ENCODE measurements at places on chromosomes 4 and X. TPM values are rescaled to one million over a fixed set of nuclear protein-coding genes. Genes with fewer than 3 reads are reported as not detected.

- no peak for DNase-seq
Observed at GRCh38 chrX:114178126-114178525, 405.8 kb upstream of the HTR2C start.

GRCh38 chr4:144666539-144667175 is 20.7 kb downstream of the HHIP start:
- DNase-seq: no peak

DNA sequence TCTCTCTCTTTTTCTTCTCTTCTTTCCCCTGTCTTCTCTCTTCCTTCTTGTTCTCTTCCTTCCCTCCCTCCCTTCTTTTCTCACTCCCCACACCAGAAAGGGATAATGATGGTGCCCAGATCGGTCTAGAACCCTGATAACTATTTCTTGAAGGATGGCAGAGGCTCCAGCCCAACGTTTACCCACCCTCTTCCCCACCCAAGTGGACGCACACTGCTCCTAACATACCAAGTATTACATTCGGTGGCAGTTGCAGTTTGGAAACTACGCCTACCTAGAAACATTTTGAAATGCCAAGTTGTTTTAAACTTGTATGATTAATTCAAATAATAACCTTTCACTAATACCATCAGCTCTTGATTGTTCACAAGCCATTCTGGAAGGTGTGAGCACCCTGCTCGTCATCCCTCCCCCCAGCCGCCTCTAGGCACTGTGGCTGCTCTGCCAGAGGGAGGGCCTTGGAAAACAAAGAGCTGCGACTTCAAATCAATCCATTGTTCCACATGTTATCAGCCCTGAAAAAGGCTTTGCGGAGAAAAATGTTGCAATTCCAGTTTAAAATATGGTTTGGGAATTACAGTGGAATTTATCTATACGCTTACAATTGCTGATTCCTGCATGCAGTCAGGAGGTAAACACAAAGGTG is 1017.5 kb upstream of the TENM3 start:
- no peak for DNase-seq

GRCh38 chrX:12741416-12741815 is 49.8 kb upstream of the PRPS2 start:
- no peak for DNase-seq

GRCh38 chrX:152819266-152819665 is 11.3 kb downstream of the CETN2 start:
- DNase-seq: no peak

- DNase-seq: no peak
Observed at GRCh38 chr4:48343551-48343950, 2.2 kb downstream of the SLAIN2 start.

GRCh38 chrX:6095469-6095868 is 133.2 kb downstream of the NLGN4X start:
- DNase-seq: no peak

DNA sequence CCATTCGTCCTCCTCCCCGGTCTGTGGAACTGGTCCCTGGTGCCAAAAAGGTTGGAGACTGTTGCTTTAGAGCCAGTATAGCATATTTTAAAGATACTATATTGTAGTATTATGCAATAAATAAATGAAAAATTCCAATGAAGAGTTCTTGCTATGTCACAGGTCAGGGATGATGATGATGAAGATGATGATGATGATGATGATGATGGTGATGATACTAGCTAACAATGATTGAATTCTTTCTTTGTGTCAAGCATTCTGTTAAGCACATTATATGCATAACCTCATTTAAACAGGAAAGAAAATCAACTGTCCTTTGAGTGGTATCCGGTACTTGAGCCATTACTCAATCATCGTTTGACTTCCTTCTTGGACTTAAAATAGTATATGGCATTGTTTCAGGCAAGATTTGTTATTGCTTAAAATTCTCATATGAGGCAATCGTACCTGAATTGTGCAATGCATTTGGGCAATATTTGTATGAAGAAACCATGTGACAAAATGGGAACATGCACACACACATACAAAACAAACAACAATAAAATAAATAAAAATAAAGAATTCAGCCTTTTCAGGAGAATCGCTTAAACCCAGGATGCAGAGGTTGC is 22.8 kb upstream of the TLR2 start:
- no peak for DNase-seq

Gene PLAC1
- polyA plus RNA-seq: 1.8 TPM

Gene TRPC5OS
- not detected for polyA plus RNA-seq

Gene TLR6
- polyA plus RNA-seq: not detected

Gene ARFIP1
- 9.1 TPM for polyA plus RNA-seq
